Trophoblast cell (in vitro differentiated cells and primary cell): ENCODE measurements at places on chromosomes 5 and 9.

GRCh38 chr5:116372931-116373597 is 201.6 kb downstream of the SEMA6A start:
- H3K36me3 ChIP-seq: no peaks in the 10 kb centered on the region
- H3K27ac ChIP-seq: no peak overlapping the region
- no peak overlapping the region for H3K4me3 ChIP-seq
- H3K4me1 ChIP-seq: no peaks in the 10 kb centered on the region

GRCh38 chr5:84623019-84623418 is 238.3 kb upstream of the EDIL3 start:
- H3K36me3 ChIP-seq: no peaks in the 10 kb centered on the region
- no peak for DNase-seq
- H3K4me1 ChIP-seq: no peaks in the 10 kb centered on the region
- H3K4me3 ChIP-seq: no peak overlapping the region

GRCh38 chr9:1982074-1982473 is 33.1 kb upstream of the SMARCA2 start:
- no peak for DNase-seq
- no peaks in the 10 kb centered on the region for H3K36me3 ChIP-seq
- no peaks in the 10 kb centered on the region for H3K27me3 ChIP-seq
- H3K4me3 ChIP-seq: no peak overlapping the region

DNA sequence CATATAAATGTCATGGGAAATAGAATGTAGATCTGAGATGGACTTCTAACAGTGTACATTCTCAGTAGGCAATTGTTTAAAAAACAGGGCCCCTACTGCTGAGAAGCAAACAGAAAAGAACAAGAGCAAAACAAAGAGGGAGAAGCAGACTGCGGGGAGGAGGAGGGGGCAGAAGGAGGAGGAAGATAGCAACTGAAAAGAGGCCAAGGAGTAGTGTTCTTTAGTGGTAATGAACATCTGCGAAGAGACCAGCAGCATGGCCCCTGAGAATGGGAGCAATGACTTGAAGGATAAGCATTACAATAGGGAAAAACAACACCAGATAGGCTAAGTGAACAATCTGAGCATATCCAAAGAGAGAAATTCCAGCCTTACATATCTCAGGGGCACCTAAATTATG is 36.8 kb downstream of the HAPLN1 start:
- DNase-seq: no peak
- no peak overlapping the region for H3K4me3 ChIP-seq
- no peaks in the 10 kb centered on the region for H3K27me3 ChIP-seq
- H3K27ac ChIP-seq: no peak overlapping the region
- H3K36me3 ChIP-seq: no peaks in the 10 kb centered on the region
- H3K4me1 ChIP-seq: no peaks in the 10 kb centered on the region
